ENCODE measurements at places on chromosomes 3 and 15. TPM values are rescaled to one million over a fixed set of nuclear protein-coding genes. Genes with fewer than 3 reads are reported as not detected.

Gene TAGLN3
- not detected for total RNA-seq

Gene DET1
- 8.4 TPM for total RNA-seq

DNA sequence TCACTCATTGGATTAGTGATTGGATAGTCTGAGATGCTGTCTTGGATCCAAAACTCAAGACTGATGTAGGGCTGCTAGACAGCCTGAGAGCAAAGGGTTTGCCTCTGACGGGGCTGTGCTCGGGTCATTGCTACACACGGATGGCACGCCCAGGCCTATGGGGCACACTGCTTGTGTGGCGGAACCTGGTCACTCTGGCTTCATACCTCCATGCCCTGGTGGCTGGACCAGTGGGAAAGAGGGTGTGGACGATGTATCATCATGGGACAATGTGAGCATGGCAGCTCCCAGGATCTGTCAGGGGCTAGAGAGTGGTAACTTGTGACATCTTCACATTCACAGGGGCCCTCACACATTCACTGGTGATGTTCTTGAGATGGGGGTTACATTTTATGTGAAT lies 18.1 kb upstream of the CCDC174 start:
- no peak for DNase-seq

Gene GPR171
- total RNA-seq: 63.4 TPM

Gene HYKK
- total RNA-seq: 7.3 TPM

Gene ADAMTS7
- total RNA-seq: 1.1 TPM

- DNase-seq: no peak
Observed at GRCh38 chr3:139687431-139687830, 9.7 kb upstream of the NMNAT3 start.

- DNase-seq: no peak
Observed at GRCh38 chr15:29990035-29990434, 92.7 kb upstream of the GOLGA8J start.

DNA sequence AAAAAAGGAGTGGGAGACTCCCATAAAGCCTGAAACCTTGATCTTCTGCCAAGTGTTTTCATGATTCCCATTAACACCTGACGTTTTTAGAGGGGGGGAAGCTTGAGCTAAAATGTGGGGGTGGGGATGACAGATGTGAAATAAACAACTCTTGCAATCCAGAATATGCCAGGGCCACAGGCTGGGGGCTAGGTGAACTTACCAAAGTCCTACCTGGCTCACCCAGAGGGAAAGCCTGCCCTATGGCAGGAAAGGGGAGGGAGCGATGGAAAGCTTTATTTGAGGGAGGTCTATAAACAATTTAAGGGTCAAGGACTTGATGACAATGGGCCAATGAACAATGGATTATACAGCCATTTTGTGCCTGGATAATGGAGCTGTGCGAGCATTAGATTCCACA lies 108.3 kb downstream of the LRIG1 start:
- no peak for DNase-seq

- DNase-seq: no peak
Observed at GRCh38 chr3:15467227-15468181, 40.1 kb downstream of the EAF1 start.

DNA sequence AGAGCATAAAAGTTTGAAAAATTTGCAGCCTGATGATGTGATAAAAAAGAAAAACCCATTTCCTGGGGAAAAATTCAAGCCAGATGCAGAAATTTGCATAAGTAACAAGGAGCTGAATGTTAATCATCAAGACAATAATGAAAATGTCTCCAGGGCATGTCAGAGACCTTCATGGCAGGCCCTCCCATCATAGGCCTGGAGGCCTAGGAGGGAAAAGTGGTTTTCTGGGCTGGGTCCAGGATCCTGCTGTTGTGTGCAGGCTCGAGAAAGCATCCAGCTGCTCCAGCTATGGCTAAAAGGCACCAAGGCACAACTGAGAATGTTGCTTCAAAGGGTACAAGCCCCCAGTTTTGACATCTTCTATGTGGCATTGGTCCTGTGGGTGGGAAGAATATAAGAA lies 1014.0 kb downstream of the SI start:
- no peak for DNase-seq

DNA sequence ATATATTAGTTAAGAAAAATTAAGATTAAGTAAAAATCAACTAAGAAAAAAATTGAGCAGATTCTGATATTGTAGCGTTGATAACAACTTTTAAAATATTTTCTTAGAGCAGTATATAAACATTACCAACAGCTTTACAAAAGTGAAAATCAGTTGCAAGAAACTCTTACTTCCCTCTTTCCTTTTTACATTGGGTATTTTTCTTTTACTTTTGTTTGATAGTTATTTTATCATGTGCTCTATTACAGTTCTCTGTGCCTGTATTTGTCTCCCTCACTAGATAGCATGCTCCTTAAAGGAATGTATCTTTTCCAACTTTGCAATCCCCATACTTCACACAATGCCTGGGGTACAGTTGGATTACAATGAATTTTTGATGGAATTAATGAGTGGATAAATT lies 87.5 kb upstream of the P3H2 start:
- no peak for DNase-seq

DNA sequence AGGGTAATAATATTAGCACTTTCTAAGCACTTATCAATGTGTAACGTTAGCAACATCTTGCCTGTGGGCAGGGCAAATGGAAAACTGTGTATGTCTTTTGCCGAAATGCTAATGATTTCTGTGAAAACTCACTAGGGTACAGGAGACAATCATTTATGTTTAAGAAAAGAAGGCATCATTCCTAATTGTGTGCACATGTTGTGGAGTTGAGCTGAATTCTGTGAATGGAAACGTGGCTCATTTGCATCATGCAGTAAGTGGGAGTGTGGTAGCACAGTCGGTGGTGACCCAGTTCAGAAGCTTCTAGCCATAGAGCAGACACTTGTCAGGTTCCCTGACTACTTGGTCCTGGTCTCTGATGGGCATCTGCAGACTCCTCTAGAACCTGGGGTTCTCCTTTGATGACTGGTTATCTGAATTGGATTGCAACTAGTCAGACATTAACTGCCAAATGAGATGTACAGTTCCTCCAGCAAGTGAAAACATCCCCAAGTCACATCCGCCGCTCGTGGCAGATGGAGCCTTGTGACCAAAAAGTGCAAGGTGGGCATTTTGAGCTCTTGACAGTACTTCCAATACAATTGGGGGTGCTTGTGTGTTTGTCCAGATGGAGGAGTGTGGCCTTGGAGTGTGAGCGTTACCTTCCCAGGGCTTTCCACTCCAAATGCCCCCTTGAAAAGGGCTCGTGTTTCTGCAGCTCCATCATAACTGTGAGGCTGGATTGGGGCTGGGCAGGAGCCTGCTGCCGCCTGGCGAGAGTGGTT lies 21.5 kb downstream of the MRPS25 start:
- no peak for DNase-seq

Gene ZBED2
- total RNA-seq: 0.13 TPM

DNA sequence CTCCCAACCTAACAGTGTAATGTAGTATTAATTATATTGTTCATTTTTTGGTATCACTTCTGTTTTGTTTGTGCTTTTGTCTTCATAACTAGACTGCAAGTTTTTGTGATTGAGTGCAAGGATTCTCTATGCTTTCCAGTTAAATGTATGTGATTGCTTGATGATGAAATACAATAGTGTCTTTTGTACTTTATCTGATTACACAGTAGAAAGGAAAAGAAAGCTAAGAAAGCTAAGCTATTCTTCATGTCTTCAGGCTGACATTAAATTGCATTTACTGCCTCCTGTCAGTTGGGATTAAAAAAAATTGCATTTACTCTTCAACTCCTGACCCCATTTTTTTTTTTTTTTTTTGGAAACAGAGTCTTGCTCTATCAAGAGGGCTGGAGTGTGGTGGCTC lies 28.5 kb downstream of the RTF1 start:
- DNase-seq: no peak

- no peak for DNase-seq
Observed at GRCh38 chr3:162213956-162214355, 717.3 kb downstream of the OTOL1 start.

DNA sequence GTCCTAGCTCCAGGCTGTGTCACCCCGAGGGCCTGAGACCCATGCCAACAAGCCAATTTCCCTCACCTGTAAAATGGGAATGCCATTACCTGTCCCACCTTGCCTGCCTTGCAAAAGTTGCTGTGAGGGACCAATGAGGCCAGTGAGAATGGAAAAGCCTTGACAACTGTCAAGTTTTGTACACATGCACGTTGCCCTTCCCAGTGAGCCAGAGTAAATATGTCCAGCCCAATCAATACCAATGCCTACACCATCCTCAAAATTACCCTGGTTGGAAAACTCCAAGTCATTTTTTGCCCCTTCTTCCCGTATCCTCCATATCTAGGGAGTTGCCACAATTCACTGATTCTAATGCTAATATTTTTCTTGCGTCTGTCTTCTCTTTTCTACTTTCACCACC lies 73.5 kb upstream of the RASGRF1 start:
- no peak for DNase-seq

GRCh38 chr3:112407214-112407887 lies 74.4 kb downstream of the CD200 start:
- no peak for DNase-seq

GRCh38 chr15:43524254-43524845 lies 6.9 kb downstream of the MAP1A start:
- DNase-seq: no peak

GRCh38 chr3:158430968-158431367 lies 140.0 kb upstream of the MLF1 start:
- DNase-seq: no peak

Gene STARD9
- 4.5 TPM for total RNA-seq

Gene PCLAF
- 1.1 TPM for total RNA-seq

Gene WWTR1
- total RNA-seq: 0.19 TPM

DNA sequence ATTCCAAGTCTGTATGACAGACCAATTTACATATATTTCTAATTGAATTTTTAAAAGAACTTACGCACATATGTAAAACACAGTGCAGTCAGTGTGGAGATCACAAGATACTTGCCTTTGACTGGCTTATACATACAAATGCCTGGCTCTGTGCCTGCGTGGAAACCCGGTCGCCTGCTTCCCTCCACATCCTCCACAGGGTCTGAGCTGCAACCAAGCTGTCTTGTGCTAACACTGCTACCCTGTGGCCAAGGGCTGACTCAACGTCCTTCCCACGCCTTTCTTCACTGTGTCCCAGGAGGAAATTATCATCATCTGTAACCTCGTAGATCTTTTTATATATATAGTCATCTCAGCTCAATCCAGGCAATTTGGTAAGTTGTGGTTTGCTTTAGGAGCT lies 117.0 kb downstream of the WNT7A start:
- DNase-seq: no peak

Gene PRR20G
- not detected for total RNA-seq

Gene GJD2
- not detected for total RNA-seq

DNA sequence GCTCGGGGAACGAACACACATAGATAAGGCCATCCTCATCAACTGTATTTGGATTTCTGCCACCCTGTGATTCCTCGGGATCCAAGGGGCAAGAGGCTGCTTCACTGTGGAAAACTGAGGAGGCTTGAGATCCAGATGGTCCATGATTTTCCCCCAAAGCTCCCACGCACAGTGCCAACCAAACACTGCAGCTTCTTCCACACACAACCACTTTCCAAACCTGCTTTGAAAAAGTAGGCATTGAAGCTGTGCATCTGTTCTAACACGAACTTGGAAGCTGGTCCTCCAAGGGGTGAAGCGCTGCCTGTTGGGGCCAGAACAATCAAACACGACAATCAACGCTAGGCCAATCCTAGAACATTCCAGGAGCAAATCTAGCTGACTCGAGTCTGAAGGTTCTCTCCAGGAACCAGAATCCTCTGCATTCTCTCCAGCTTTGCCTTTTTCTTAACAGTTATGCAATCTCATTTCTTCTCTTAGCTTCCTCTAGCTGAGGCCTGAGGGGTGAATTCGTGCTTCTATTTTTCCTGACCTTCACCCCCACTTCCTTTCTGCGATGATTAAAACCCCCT lies 104.4 kb downstream of the LRRK1 start:
- no peak for DNase-seq

GRCh38 chr15:39837454-39837853 lies 54.8 kb upstream of the FSIP1 start:
- no peak for DNase-seq

DNA sequence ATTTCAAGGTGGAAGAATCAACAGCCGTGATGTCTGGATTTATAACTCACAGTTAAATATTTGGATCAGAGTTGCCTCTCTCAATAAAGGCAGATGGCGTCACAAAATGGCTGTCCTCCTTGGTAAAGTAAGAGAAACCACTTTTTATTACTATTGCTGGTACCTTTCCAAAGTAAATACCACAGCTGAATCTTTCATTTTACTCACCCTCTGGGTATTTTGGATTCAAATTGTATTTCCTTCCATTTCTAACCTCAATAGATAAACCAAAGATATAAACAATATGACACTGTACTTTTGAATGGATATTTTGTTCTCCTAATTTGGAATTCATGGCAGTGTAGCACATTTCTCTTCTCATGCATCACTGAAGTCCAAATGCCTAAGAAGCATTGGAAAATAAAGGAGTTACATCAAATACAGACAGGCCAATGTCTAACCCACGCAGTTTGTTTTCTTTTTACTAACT lies 29.5 kb downstream of the KLHL24 start:
- no peak for DNase-seq

GRCh38 chr3:27943106-27943505 lies 221.0 kb upstream of the EOMES start:
- peak; percentile 3 for DNase-seq

GRCh38 chr3:155502630-155503029 lies 209.1 kb upstream of the STRIT1 start:
- no peak for DNase-seq

GRCh38 chr15:33636234-33636633 lies 325.5 kb downstream of the RYR3 start:
- no peak for DNase-seq

Gene MESD
- 42.5 TPM for total RNA-seq

GRCh38 chr3:184608209-184608608 lies 46.6 kb downstream of the EPHB3 start:
- DNase-seq: no peak

Gene ATP8B4
- 5.0 TPM for total RNA-seq

Gene SLC25A36
- total RNA-seq: 115 TPM

DNA sequence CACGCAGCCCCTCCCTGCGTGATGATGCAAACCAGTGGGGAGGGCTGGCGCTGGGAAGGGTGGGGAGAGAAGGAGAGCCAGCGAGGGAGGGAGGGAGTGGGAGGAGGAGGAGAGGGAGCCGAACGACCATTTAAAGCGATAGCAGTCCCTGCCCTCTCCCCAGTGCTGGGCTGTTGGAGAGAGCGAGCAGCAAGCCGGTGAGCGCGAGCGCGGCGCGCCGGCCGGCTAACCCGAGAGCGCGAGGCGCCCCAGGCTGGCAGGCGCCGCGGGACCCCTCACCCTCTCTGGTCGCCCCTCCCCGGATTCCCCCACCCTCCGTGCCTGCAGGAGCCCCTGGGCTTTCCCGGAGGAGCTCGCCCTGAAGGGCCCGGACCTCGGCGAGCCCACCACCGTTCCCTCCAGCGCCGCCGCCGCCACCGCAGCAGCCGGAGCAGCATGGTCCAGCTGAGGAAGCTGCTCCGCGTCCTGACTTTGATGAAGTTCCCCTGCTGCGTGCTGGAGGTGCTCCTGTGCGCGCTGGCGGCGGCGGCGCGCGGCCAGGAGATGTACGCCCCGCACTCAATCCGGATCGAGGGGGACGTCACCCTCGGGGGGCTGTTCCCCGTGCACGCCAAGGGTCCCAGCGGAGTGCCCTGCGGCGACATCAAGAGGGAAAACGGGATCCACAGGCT lies at the start of gene GRM7:
GRM7 (plus strand) TSS at position 162 of the 671 bp plus-strand sequence.
- no peak for DNase-seq

GRCh38 chr3:178277605-178278004 lies 258.6 kb upstream of the KCNMB2 start:
- no peak for DNase-seq
